Activated CD8-positive, alpha-beta memory T cell treated with anti-CD3 and anti-CD28 coated beads for 1 hour (primary cell): ENCODE measurements at places on chromosomes 1 and 21.

DNA sequence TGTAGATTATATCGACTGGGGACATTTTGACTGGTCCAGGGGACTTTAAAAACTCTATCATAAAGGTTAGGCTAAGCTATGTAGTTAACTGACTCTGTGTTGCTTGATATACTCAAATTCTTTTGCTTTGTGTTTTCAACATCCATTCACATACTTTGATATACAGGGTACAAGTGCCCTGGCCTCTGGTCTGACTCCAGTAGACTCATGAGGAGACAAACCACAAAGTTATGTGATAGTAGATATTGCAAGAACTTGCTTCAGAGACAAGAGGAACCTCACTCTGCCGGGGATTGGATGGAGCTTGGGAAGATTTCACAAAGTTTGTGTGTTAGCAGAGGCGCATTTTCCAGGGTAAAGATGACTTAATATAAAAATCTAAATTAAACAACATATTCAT lies 1.3 kb downstream of the GORAB start:
- DNase-seq: no peak

GRCh38 chr1:243447347-243447746 lies 191.5 kb downstream of the SDCCAG8 start:
- DNase-seq: no peak

GRCh38 chr1:76198452-76198851 lies 123.9 kb downstream of the ST6GALNAC3 start:
- DNase-seq: no peak

- DNase-seq: no peak
Observed at GRCh38 chr1:201883266-201883665, 5.4 kb upstream of the SHISA4 start.

GRCh38 chr1:55062801-55063576 lies 23.6 kb downstream of the PCSK9 start:
- DNase-seq: no peak

DNA sequence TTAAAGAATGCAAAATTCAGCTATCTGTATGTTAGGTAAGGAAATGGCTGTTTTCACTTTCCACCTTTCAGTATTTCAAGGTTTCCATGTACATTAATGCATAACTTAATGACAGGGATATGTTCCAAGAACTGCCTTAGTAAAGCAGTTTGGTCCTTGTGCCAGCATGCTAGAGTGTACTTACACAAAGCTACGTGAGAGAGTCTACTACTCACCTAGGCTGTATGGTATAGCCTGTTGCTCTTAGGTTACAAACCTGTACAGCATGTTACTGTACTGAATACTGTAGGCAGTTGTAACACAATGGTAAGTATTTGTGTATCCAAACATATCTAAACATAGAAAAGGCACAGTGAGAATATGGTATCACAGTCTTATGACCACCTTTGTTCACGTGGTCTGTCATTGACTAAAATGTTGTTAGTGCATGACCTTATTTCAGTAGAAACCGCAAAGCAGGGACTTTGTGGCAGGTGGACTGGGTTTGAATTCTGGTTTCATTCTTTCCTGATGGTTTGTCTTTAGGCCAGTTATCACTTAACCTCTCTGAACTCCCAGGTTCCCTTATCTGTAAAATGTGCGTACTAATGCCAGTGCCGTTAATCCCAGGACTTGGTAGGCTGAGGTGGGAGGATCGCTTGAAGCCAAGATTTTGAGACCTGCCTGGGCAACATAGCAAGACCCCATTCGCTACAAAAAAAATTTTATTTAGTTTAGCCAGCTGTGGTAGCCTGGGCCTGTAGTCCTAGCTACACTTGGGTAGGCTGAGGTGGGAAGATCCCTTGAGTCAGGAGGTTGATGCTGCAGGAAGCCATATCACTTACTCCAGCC lies 4.9 kb downstream of the SMYD2 start:
- no peak for DNase-seq

DNA sequence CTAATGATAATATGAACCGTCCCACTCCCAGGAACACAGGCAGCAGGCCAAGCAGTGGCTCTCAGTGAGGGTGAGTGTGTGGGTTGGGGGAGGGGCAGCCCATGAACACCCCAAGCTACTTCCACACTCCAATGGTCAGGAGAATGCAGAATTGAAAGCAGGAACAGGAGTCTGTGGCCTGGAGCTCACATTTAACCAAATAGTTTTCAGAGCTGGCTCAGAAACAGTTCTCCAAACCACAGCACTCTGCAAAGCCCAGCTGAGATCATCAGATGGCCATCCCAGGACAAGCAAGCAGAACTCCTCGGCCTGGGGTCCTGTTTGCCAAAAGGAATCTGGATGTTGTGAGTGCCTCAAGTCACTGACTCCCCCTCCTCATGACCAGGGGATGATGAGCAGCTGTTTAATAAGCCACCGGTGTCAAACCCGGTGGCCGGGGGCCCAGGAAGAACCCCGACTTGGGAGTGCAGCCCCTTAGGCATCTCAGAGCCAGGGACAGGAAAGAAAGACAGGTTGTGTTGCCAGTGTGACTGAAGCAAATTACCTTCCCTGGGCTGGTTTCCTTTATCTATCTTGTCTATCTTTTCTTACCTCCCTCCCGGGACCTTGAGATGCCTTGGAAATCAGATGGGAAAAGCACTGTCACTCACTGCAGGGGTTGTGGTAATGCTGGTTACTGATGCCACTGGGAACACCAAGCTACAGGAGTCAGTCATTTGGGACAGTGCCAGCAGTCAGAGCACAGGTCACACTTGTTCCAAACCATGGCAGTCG lies 20.4 kb downstream of the DEGS1 start:
- no peak for DNase-seq
